Stimulated activated CD4-positive, alpha-beta T cell treated with anti-CD3 and anti-CD28 coated beads, TNF-alpha, amount 100 ng/mL, for 24 hours (primary cell): ENCODE measurements at places on chromosomes 3 and 15.

GRCh38 chr3:77326586-77326985 is 286.7 kb downstream of the ROBO2 start:
- no peak for DNase-seq

- no peak for DNase-seq
Observed at GRCh38 chr3:124217542-124217941, 225.6 kb upstream of the ROPN1 start.

GRCh38 chr3:52030714-52031310 is 25.6 kb downstream of the DUSP7 start:
- DNase-seq, result no peak

- no peak for DNase-seq
Observed at GRCh38 chr3:147389717-147390116, 16.6 kb downstream of the ZIC4 start.

DNA sequence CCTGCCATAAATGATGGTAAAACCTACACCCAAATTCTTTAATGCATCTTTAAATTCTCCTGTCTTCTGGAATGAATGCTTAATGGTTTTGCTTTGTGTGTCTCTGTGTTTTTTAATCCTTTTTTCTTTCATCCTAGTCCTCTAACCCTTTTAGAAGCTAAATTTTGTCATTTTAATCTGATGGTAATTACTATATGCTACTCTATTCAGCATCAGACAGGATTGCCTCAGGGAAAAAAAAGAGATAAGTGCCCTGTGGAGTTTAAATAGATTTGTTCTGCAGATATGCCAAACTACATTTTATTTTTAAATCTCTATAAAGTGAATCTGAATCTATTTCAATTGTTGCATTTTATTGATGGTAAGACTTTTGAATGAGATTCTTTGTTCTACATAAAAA is 966.8 kb downstream of the NSUN3 start:
- no peak for DNase-seq
